HFFc6 (cell line): ENCODE measurements at places on chromosomes 12 and 14. TPM values are rescaled to one million over a fixed set of nuclear protein-coding genes. Genes with fewer than 3 reads are reported as not detected.
A peak's percentile ranks its signal among the peaks of the same experiment; 100 is the strongest.

GRCh38 chr14:59629444-59630287 is 53.1 kb upstream of the CCDC175 start:
- no peaks in the 10 kb centered on the region for H3K4me1 ChIP-seq
- no peak overlapping the region for H3K27ac ChIP-seq

- no peak for DNase-seq
- peaks cover 61% of the 10 kb centered on the region for H3K4me1 ChIP-seq
- H3K4me3 ChIP-seq: no peak overlapping the region
Measured at GRCh38 chr12:53564941-53565340, 57.7 kb upstream of the NPFF start.

- no peak overlapping the region for H3K4me3 ChIP-seq
- no peak overlapping the region for H3K27ac ChIP-seq
- no peak for DNase-seq
Measured at GRCh38 chr14:103223818-103224352, 100.6 kb downstream of the TNFAIP2 start.

DNA sequence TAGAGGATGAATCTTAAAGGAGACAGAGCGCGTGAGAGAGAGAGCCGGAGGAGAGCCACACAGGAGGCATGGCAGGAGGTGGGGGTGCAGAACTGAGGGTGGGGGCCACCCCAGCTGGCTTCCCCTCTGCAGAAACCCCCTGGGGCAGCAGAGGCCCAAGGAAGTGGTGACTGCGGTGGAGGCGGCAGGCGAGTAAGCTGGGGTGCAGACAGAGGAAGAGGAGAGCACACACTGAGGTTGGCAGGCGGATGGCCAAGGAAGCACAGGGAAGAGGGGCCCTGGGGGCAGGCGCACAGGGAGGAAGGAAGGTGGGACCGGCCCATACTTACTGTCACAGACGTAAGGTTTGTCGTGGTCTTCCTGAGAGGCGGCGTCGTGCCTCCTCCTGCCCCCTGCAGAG is 179.8 kb downstream of the DPF3 start:
- DNase-seq: no peak
- H3K4me1 ChIP-seq: peaks cover 26% of the 10 kb centered on the region
- H3K36me3 ChIP-seq: peaks cover 15% of the 10 kb centered on the region
- H3K4me3 ChIP-seq: no peak overlapping the region
- H3K27me3 ChIP-seq: no peaks in the 10 kb centered on the region; the same call in 1 of the 2 replicates

DNA sequence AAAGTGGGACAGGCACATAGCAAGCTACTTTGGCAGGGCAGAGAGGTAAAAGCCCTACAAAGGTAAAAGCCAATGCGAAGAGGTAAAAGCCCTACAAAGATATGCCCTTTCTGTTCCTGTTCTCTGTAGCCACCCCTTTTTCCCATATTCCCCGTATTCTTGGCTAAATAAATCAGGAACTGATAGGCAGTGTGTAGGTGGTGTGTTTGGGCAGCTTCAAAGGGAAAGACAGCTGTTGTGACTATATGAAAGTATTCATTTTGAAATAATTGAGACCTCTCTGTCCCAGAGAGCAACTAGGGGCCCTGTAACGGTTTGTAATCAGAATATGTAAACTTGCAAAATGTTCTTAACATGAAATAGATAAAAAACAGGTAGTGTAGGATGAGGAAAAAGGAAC is 11.3 kb upstream of the SLC41A2 start:
- peaks cover 8% of the 10 kb centered on the region for H3K4me1 ChIP-seq
- no peak overlapping the region for H3K4me3 ChIP-seq
- H3K27me3 ChIP-seq: peaks cover 12% of the 10 kb centered on the region
- H3K36me3 ChIP-seq: no peaks in the 10 kb centered on the region

Gene WDHD1
- 8.7 to 18.1 TPM (median 16.6 TPM) in 3 replicates for total RNA-seq

DNA sequence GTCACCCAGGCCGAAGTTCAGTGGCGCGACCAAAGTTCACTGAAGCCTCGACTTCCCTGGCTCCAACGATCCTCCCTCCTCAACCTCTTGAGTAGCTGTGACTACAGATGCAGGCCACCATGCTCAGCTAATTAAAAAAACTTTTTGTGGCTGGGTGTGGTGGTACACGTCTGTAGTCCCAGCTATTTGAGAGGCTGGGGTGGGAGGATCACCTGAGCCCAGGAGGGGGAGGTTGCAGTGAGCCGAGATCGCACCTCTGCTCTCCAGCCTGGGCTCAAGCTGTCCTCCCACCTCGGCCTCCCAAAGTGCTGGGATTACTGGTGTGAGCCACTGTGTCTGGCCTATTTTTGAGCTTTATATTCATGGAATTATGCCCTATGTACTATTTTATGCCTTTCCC is 18.1 kb upstream of the RAD52 start:
- H3K36me3 ChIP-seq: no peaks in the 10 kb centered on the region
- DNase-seq: no peak
- H3K4me3 ChIP-seq: no peak overlapping the region
- peaks cover 4% of the 10 kb centered on the region for H3K27me3 ChIP-seq
- H3K27ac ChIP-seq: no peak overlapping the region

DNA sequence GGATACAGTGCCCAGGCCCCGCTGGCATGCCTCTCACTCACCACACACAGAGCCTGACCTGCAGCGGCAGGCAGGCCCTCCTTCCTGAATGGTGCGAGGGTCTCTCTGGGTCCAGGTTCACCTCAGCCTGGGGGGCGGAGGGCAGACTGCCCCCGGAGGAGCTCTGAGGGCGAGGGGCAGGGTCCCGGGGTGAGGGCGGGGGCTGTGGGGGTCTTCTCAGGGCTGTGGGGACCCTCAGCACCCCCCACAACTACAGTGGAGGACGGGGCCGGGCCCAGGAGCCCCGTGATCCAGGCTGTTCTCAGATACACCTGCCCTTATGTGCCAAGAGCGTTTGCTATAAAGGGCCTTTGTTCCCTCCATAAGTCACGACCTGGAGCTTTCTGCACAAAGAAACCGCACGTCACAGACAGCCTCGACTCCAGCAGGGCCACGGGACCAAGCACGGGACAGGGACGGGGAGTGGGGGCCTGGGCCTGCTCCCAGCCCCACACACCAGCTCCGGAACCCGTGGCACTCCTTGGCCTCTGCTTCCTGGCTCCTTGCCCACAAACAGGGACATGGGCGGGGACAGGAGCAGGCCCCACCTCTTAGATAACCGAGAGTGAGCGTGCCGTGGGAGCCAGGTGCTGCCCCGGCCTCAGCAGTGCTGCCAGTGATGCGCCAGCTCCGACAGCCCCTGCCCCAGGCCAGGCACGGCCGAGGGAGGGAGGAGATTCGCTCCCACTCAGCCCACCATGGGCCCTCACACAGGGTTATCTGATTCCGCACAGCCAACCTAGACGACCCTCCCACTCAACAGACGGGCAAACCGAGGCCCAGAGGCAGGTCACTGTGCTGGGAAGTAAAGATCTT is 101.9 kb downstream of the RFLNA start:
- peaks cover 21% of the 10 kb centered on the region; the same call in 1 of the 2 replicates for H3K36me3 ChIP-seq
- no peak overlapping the region for H3K27ac ChIP-seq
- H3K4me1 ChIP-seq: peaks cover 52% of the 10 kb centered on the region
- H3K4me3 ChIP-seq: no peak overlapping the region

Gene PGF
- total RNA-seq: 0.57 and 2.7 TPM in 2 replicates

DNA sequence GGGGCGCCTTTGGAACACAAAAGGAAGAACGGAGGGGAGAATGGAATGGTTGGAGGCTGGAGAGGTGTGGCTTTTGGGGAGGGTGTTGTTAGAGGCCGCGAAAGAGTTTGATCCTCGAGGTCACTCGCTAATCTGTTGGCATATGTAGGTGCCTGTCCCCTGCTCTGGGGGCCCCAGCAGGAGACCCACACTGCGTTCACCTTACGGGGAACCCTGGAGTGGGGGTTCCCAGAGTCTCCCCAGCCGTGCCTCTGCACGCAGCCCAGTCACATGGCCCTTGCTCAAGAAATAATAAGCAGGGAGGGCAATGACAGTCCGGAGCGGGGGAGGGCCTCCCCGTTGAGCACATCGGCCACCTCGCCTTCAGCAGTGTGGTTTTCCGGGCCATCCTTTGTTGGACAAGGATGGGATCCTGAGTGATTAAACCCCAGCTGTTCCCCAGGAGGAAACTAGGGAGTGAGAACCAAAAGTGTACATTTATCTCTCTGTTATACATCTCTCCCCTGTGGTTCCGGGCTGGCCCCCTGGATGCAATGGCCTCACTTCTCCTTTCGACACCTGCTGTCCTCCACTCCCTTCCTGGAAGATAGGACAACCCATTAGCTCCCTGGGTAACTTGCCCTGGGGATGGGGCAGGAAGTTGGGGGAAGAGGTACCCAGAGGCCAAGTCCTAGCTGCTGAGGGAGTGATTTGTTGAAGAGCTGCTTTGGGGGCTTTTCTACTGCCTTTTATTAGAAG is 1.3 kb downstream of the PLEKHG3 start:
- H3K4me3 ChIP-seq: peak overlapping the region; percentile 82
- H3K4me1 ChIP-seq: peaks cover 31% of the 10 kb centered on the region
- no peak for DNase-seq
- no peaks in the 10 kb centered on the region for H3K36me3 ChIP-seq

Gene NUMB
- total RNA-seq: 59.8 to 65.7 TPM (median 61.4 TPM) in 3 replicates

DNA sequence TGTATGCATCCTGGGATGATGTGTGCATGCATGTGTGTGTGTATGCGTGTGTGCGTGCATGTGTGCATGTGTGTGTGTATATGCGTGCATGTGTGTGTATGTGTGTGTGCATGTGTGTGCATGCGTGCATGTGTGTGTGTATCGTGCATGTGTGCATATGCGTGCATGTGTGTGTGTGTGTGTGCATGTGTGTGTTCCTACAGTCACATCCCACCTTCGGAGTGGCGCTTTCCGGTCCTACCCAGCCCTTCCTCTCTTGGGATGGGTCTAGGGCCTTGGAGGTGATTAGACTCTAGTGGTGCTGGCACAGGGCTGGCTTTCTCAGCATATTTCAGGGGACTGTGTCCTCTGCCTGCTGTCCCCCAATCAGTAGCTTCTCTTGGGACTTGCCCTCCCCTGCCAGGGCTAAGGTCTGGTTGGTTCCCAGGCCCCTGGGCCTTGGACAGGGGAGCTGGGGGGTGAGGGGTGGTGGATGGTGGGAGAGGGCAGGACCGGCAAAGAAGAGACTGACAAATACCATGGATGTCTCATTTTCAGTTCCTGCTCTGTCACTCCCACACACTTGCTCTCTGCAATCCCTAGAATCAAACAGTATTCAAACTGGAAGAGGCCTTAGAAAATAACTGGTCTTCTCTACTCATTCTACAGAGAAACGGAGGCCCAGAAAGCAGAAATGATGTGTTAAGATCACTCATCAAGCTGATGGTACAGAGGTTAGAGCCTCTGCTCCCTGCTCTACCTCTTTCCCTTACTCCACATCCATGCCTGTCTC is 21.9 kb upstream of the FAIM2 start:
- DNase-seq: no peak
- H3K4me3 ChIP-seq: no peak overlapping the region
- H3K27me3 ChIP-seq: peaks cover 7% of the 10 kb centered on the region
- H3K36me3 ChIP-seq: no peaks in the 10 kb centered on the region

DNA sequence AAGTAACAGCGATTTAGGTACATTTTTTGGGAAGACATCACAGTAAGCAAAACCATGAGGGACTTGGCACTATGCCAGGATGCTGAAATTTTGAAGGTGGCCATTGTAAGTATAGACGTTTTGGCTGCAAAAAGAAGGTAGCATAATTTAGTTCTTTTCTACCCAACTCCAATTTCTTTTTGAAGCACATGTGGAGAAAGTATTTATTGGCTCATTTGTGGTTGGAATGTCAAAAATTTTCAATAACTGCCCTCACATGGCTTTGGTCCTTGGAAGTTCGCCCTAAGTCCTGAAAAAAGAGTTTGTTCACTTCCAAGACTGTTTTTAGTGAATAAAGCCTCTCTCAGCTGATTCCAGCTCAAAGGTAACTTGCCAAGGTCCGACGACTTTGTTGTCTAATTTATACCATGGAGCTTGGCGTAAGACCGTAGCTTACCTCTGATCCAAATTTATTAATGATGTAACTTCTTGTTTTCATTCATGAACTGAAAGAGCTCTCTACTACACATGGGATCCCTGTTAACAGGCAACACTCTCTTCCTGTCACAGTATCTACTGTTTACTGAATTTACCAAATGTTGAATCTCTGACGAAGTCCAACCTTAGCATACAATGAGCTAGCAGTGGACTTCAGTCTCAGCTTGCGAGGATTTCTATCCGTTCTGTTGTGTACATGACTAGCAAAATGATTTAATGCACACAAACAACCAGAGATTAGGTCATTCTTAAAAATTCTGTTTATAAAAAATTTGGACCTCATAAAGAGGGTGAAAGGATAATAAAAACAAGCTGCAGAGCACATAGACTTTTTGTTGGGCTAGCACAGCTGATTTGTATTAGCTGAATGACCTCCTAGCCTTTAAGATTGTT is 49.0 kb downstream of the MSRB3 start:
- DNase-seq: peak; percentile 63
- peaks cover 33% of the 10 kb centered on the region for H3K36me3 ChIP-seq
- H3K4me1 ChIP-seq: peaks cover 66% of the 10 kb centered on the region
- H3K4me3 ChIP-seq: peak overlapping the region; percentile 71
- peak overlapping the region; percentile 89 for H3K27ac ChIP-seq

DNA sequence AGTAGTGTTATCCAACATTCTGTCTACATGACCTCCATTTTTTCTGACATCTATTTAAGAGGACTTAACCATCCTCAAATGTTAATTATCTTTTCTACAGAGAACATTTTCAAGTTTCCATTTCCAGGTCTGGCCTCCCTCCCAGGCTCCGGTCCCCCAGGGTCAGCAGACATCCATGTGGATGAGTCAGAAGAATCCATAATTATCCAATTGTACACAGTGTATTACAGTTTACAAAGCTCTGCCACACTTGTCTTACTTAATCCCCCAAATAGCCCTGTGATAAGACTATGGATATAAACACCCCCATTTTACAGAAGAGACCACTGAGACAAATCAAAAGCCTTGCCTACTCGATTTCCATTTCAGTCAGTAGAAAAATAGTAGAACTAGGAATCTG is 65.0 kb downstream of the SLC8A3 start:
- H3K4me1 ChIP-seq: no peaks in the 10 kb centered on the region
- no peak for DNase-seq
- H3K27ac ChIP-seq: no peak overlapping the region
- H3K27me3 ChIP-seq: no peaks in the 10 kb centered on the region; the same call in 1 of the 2 replicates
- no peaks in the 10 kb centered on the region for H3K36me3 ChIP-seq
- no peak overlapping the region for H3K4me3 ChIP-seq
